Mucosa of descending colon (tissue), 3 donors: ENCODE measurements at places on chromosomes 1 and 21. TPM values are rescaled to one million over a fixed set of nuclear protein-coding genes. Genes with fewer than 3 reads are reported as not detected.

GRCh38 chr1:204254031-204254661 lies 40.4 kb upstream of the GOLT1A start:
- DNase-seq, result no peak

Gene LRRN2
- total RNA-seq, result 26.4 TPM

Gene S100A7
- total RNA-seq, result not detected

Gene L1TD1
- total RNA-seq, result 0.98 TPM
